Glutamatergic neuron (in vitro differentiated cells): ENCODE measurements at places on chromosomes 3 and 15.

DNA sequence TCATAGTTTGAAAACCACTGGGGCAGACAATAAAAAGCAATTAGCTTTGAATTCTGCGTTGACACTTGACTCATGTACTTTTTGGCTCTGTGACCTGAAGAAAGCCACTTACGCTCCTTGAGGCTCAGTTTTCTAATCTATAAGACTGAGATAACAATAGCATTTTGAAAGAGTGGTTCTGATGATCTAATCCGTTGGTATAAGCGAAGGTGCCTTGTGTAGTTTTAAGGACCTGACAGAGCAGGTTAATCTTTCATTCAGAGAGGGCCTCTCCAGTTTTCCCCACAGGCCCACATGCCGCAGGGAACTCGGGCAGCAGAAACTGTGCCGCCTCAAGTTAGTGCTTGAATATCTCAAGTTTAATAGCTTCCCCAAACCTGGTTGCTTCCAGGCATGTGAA, 306.0 kb upstream of the GBE1 start:
- DNase-seq = no peak

DNA sequence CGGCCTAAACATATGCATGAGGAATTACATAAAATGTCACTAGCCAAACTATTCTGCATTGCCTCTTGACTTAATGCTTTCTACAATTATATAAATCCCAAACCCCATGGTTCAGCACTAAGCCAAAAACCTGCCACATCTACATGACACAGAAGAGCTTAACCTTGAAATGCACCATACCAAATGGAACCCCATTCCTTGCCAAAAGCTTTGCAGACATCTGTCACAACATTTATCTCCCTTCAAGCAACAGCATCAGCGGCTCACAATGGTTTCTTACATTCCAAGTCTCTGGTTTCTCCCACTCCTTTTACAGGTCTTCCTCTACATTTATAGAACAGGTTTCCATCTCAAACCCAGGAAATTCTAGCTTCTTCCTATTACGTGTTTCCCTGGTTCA, 58.4 kb upstream of the GYG1 start:
- no peak for DNase-seq

GRCh38 chr3:120559242-120560061, 36.7 kb upstream of the NDUFB4 start:
- peak; percentile 74 for DNase-seq

GRCh38 chr3:124780761-124781475, 50.7 kb downstream of the UMPS start:
- DNase-seq = no peak

DNA sequence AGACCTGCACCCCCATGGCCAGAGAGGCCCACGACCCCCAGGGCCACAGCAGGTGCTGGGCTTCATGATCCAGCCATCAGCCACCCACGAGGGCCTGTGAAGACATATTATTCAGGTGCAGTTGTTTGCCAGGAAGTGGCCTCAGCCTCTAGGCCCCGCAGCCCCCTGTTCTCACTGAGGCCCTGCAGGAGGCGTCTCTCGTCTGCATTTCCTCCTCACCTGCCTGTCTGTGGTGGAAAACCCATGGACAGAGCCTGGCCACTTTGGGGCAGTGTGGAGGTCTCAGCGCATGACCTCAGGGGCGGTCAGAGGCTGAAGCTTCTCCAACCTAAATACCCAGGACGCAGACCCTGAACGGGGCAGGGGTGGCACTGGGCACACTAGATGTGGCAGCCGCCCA, 18.6 kb downstream of the UROC1 start:
- DNase-seq = no peak

DNA sequence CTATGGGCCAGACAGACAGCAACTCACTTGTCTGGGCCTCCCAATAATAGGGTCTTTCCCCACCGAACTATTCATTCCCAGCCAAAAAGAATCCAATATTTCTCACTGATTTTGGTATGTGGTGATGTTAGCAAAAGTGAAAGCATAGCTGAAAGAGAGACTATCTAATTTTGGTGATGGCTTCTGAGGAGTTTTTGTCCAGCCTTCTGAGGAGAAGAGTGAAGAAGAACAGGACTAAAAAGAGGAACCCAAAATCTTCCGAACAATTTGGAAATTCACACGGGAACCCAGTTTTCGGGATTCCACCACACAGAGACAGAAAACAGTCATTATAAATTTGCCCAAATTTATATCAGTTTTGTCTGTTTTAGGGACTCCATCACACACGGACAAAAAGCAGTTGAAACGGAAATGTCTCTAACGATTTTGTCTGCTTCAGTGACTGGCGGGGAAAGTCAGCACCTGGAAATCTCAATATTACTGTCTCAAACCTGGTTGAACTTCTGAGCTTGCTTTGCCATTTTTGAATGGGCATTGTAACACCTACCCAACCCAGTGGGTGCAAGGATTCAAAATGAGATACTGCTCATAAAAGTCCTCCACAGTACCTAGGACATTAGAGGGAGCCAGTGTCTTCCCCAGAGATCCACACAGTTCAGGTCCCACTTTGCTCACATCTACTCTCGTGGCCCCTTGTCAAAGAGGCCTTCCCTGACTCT, 9.1 kb downstream of the CD80 start:
- DNase-seq = no peak

DNA sequence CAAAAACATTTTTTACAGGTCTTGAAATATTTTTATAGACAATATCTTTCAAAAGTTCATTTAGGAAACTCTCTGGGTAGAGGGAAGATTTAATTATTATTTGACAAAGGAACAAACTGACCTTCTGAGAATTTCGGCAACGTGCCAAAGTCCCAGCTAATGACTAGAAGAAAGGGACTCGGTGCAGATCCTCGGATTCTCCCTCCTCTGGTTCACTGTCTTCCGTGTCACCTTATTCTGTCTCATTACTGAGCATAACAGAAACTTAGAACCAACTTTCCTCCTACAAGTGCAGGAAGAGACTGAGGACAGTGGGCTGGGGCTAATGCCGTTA, 339.1 kb downstream of the MECOM start:
- no peak for DNase-seq

GRCh38 chr3:108823227-108823626, 641 bp downstream of the TRAT1 start:
- DNase-seq = no peak

- DNase-seq = no peak
Observed at GRCh38 chr3:95289295-95289694, 1226.4 kb downstream of the NSUN3 start.

DNA sequence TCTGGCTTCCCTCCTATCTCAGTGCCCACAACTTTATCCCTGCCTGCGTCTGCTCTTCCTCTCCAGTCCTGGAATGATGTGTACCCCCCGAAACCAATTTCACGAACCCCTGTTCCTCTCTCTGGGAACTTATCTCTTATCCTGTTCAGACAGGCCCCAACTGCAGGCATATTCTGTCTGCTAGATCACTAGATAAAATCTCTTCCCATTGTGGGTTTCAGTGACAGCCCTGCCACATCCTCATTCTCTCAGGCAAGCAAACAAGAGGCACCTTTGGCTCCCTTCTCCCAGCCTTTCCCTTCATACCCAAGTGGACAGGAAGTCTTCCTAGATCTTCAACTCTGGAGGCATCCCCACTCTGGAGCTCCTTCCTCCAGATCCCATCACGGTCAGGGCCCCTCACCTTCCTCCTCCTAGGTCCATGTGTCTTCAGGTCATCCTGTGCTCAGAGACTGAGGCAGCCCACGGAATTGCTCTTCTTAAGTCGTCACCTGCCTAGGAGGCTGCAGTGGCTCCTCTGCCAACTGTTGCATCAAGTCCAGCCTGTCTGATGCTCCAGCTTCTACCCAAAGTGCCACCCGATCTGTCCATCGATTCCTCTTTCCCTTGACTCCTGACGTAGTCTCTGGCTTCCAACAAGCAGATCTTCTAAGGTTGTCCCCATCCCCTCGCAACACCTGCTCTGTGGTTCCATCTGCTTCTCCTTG, 190.8 kb downstream of the SLCO3A1 start:
- no peak for DNase-seq

GRCh38 chr3:71903112-71903495, 118.2 kb upstream of the PROK2 start:
- no peak for DNase-seq

- no peak for DNase-seq
Observed at GRCh38 chr3:14412831-14413380, 10.5 kb downstream of the SLC6A6 start.

DNA sequence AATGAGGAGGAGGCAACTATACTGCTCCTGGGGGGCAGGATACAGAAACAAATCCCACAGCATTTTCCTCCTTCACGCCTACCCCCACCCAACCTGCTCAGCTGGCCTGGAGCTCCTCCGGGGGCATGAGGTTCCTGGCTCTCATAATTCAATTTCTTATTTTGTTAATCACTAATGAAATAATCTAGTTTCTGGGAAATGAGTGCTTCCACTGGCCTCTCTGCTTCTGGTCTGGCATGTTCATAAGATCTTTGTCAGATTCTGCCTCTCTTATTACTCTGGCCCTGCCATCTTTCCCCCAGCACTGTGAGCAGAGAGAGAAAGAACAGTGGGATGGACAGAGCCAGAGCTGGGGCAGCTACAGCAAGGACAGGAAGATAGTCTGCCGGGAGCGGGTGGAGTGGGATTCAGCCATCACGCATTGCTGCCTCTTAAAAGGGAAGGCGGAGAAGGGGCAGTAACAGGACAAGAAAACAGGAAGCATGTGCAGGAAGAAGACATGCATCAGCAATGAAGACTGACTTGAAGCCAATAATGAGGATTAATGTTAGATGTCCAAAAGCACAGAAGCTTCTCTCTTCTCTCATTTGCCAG, 13.6 kb downstream of the RPAP1 start:
- DNase-seq = no peak

GRCh38 chr3:150090006-150090405, 119.3 kb upstream of the PFN2 start:
- no peak for DNase-seq

DNA sequence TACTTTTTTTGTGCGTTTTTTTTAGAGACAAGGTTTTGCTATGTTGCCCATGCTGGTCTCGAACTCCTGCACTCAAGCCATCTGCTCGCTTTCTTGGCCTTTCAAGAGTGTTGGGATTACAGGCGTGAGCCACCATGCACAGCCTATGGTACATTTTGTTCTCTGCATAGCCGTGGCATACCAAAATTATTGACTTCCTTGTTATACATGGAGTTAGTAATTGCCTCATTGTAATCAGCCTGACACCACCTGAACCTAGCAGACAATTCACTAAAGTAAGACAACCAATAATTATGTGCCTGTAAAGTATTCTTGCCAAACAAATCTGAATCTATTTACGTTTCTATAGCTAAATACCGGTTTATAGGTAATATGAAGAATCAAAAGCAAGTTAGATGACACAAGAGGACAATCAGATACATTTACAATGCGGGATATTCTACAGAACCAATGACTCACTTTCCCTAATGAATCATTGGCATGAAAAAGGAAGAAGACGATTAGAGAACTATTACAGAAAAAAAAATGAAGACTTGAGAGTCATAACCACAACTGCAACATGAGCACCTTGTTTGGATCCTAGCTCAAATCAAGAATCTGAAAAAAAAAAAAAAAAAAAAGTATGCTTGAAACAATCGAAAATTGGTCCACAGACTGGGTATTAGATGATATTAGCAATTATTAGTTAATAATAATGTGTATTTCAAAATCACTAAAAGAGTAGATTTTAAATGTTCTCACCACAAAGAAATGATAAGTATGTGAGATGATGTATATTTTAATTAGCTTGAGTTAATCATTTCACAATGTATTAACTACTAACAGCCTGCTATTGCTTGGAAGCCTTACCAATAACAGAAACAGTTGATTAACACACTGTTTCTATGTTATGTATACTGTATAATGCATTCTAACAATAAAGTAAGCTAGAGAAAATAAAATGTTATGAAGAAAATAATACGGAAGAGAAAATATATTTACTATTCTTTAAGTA, 7.1 kb downstream of the GUCA1C start:
- DNase-seq = no peak

DNA sequence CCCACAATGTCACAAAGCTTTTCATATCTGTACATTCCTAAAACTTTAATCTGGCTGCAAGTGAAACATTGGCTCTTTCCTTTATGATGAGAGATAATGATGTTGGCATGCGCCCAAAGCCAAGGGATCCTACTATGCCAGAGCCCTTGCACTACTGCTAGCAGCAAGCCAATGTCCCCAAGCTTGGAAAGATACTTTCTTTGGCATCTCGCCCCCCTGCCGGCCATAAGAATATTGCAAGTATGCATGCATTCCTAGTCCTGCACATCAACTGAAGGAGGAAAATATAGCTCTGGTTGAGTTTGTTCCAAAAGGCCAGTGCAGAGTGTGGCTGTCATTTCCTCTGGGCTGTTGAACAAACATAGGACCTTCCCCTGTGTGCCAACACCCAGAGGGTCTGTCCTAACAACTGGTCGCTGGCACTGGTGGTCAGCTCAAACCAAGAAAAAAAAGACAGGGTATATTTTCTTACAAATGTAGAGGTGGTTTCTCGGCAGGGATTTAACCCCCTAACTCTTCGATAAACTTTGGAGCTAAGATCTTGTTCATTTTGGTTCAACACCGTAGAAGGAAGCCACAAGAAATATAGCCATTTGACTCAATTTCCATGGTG, 120.9 kb upstream of the ZBED2 start:
- DNase-seq = peak; percentile 74

GRCh38 chr15:56468401-56468800, 3.5 kb upstream of the MNS1 start:
- no peak for DNase-seq

- DNase-seq = no peak
Observed at GRCh38 chr3:174938102-174938501, 79.0 kb downstream of the NAALADL2 start.

DNA sequence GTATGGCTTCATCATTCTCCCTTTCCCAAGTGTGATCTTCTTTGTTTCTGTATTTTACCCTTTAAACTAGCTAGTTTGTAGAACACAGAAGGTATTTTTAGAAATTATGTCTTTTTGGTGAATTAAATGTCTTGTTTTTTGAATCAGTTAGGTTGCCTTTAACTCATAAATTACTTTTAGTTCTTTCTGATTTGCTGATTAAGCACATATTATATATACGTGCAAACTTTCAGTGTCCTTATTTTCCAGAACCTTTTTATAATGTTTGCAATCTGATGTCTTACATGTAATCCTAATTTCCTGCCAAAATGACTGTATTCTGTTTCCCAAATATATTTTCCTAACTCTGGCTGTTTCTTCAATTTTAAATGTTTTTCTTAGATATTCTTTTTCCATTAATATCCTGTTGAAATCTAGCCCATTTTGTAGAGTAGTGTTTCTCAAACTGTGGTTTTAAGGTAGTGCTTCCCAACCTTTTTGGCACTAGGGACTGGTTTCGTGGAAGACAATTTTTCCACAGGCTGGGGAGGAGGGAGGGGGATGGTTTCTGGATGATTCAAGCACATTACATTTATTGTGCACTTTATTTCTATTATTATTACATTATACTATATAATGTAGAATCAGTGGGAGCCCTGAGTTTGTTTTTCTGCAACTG, 51.8 kb downstream of the CHD2 start:
- no peak for DNase-seq

- DNase-seq = no peak
Observed at GRCh38 chr3:115975353-115975752, 352.0 kb downstream of the GAP43 start.

DNA sequence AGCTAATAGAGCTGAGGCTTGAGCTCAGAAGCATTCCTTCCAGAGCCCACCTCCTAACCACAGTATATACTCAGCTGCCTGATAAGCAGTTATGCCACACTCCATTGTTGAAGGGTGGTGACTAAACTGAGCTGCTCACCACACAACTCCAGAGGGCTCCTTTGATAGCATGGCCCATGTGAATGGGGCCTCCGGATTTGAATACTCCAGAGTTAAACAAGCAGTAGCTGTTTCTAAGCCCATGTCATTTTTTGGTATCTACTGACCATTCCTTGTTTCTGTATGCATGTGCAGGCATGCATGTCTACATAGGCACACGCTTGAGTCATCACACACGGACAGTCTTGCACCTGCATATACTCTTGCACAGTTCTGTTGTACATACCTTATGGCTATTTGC, 28.9 kb downstream of the IGSF10 start:
- no peak for DNase-seq
